ENCODE measurements at places on chromosomes 1 and 21.

- no peak for DNase-seq
These were observed 319.8 kb downstream of the LMO4 start for GRCh38 chr1:87648323-87649119.

GRCh38 chr21:29940361-29940760, 565 bp upstream of the GRIK1 start:
- no peak for DNase-seq

- no peak for DNase-seq
These were observed 24.8 kb downstream of the PCSK9 start for GRCh38 chr1:55064071-55064581.

DNA sequence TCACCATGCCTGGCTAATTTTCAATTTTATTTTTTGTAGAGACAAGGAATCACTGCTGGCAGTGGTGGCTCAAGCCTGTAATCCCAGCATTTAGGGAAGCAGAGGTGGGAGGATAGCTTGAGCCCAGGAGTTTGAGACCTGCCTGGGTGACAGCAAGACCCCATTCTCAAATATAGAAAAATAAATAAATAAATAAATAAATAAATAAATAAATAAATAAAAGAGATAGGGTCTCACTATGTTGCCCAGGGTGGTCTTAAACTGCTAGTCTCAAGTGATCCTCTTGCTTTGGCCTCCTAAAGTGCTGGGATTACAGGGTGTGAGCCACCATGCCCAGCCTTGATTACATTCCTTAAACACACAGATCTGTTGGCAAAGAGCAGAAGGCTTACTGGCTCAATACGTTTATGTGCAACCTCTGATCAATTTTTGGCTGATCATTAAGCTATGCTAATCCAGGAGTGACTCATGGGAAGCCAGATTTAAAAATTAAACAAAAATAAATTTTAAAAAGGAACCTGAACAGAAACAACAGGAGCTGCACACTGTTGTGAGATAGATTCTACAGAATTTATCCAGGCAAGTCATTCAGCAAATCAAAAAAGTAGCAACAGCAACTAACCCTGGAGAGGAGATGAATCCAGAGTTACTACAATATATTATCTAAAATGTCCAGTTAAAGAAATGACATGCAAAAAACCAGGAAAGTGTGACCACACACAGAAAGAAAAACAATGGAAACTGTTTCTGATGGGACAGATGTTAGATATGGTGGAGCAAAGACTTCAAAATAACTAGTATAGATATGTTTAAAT, 79.4 kb downstream of the RPE65 start:
- DNase-seq = no peak

GRCh38 chr1:997713-997992, 2.2 kb downstream of the HES4 start:
- no peak for DNase-seq

DNA sequence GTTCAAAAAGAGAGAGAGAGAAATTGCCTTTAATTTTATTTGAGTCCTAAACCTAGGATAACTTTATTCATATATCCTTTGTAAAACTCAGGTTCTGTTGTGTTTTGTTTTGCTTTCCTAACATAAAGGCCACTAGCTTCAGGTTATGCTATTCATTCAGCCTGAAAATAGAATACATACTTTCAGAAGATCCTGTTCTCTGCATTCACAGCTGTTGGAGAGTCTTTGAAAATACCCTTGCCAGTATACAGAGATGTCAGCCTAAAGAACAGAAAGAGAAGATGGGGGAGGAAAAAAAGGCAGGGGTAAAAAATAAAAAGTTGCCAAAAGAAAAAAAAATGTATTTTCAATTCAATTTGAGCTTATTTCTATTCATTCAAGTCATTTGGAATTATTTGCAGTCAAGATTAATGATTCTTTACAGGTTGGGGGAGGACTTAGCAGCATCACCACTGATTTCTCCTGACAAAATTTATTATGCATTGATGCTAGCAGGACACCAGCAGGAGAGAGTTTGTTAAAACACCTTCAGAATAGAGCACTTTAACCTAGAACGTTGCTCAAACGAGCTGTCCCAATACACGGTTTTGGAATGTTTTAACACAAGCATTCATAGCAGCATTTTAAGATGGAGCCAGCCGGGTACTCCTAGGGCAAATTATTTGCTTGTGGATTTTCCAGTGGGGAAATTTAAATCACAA, 318.5 kb downstream of the NTNG1 start:
- DNase-seq = no peak

- DNase-seq = no peak
These were observed 873.1 kb upstream of the TMPRSS15 start for GRCh38 chr21:19276665-19277064.

GRCh38 chr1:8189931-8190483, 127.9 kb upstream of the SLC45A1 start:
- peak; percentile 52 for DNase-seq

DNA sequence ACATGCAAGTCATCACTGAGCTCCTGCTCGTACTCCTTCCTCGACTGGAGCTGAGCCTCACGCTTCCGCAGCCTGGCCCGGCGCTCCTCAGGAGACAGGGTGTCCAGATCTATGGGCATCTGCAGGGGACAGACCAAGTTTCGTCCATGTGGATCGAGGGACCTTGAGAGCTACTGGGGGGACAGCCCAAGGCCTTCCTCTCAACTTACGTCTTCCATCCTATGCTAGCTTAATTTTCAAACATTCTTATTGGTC, 2.4 kb downstream of the MRPL55 start:
- DNase-seq = no peak

GRCh38 chr1:68181165-68181556, 51.2 kb downstream of the WLS start:
- DNase-seq = no peak

DNA sequence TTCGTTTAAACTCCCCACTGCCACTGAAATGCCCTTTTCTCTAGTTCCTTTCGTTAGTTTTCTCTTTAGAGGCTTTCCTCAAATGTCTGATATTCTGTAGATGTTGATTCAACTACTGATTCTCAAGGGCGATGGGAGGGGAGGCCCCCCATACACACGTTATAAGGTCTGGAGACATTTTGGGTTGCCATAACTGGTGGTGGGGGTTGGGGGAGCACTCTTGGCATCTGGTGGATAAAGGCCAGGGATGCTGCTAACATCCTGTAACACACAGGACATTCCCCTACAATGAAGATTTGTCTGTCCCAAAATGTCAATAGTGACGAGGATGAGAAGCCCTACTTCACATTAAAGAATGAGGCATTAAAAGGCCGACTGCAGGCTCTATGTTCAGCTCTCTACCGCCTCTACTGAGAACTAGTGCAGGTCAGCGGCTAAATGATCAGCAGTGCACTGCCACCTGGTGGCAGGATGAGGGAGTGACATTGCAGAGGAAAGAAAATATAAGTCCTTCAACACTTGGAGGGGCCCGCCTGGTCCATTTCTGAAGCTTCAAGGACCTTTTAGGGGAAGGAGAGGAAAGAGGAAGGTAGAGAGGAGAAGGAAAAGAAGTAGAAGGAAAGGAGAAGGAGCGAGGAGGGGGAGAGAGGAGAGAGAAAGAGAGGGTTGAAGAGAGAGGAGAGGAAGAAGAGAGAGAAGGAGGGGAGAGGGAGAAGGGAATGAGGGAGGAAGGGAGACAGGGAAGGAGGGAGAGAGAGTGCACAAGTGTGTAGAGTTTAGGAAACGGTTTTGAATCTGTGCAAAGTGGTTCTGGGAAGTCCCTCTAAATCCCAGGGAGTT, 29.4 kb downstream of the ALG14 start:
- DNase-seq = peak; percentile 88

DNA sequence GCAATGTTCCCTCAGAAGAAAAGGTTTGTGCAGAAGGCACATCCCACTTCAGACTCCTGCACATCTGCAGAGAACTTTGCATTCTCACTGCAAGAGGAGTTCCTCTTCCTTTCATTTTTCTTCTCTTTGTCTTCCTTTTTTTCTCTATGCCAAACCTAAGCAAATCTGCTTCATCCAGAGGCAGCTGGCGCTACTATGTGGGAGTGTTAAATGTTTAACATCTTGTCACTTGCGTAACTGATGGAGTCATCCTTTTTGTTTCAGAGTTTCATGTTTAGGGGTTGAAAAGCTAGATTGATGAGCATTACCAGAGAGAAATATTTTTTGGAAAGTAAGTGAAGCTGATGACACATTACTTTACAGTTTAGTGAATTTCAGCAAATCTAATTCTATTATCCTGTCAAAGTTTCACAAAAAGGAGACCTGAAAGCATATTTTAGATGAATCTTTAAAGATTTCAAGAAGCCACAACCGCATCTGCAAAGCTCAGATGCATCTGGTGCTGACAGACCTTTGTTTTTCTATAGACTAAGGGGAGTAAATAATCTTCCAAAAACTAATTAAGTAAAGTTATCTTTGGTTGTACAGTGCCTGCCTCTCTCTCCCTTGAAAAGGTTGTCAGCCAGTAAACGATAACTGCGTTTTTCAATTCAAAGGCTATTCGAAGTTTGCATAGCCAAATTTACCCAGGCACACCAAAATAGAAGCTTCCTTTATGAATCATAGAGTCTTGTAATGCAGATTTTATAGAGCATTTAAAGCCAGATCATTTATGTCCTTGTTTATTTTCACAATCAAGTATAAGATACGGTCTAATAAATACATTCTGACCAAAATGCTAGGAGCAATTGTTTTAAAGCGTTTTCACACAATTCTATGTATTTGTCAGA, 1.2 kb upstream of the LRRC53 start:
- no peak for DNase-seq

All from LoVo (cell line).